ENCODE measurements at places on chromosomes 6 and 20.

- no peaks in the 10 kb centered on the region for H3K36me3 ChIP-seq
- H3K27me3 ChIP-seq: no peaks in the 10 kb centered on the region
- no peak for ATAC-seq
Measured at GRCh38 chr20:8545212-8545611, 413.1 kb downstream of the PLCB1 start.

- no peaks in the 10 kb centered on the region for H3K36me3 ChIP-seq
- no peak overlapping the region for H3K27ac ChIP-seq
- H3K4me1 ChIP-seq: no peaks in the 10 kb centered on the region
- no peak for ATAC-seq
- H3K27me3 ChIP-seq: no peaks in the 10 kb centered on the region
Measured at GRCh38 chr20:11387189-11387754, 530.4 kb upstream of the BTBD3 start.

GRCh38 chr6:6680526-6680925, 92.0 kb downstream of the LY86 start:
- H3K36me3 ChIP-seq: no peaks in the 10 kb centered on the region
- H3K27ac ChIP-seq: no peak overlapping the region
- H3K4me3 ChIP-seq: no peak overlapping the region
- no peak for ATAC-seq
- peaks cover 21% of the 10 kb centered on the region for H3K4me1 ChIP-seq
- H3K27me3 ChIP-seq: no peaks in the 10 kb centered on the region

GRCh38 chr6:104540743-104541142, 319.0 kb downstream of the HACE1 start:
- no peak for ATAC-seq
- no peaks in the 10 kb centered on the region for H3K36me3 ChIP-seq
- H3K27ac ChIP-seq: no peak overlapping the region
- H3K27me3 ChIP-seq: no peaks in the 10 kb centered on the region
- H3K4me3 ChIP-seq: no peak overlapping the region

- H3K4me1 ChIP-seq: no peaks in the 10 kb centered on the region
- no peak overlapping the region for H3K4me3 ChIP-seq
- H3K27me3 ChIP-seq: no peaks in the 10 kb centered on the region
- ATAC-seq: no peak
Measured at GRCh38 chr6:148548749-148549140, 198.1 kb upstream of the UST start.

GRCh38 chr6:35057449-35058357, 83.4 kb downstream of the TCP11 start:
- H3K27me3 ChIP-seq: no peaks in the 10 kb centered on the region
- H3K4me3 ChIP-seq: no peak overlapping the region
- peaks cover 13% of the 10 kb centered on the region for H3K4me1 ChIP-seq
- H3K36me3 ChIP-seq: peaks cover 27% of the 10 kb centered on the region
- no peak for ATAC-seq

DNA sequence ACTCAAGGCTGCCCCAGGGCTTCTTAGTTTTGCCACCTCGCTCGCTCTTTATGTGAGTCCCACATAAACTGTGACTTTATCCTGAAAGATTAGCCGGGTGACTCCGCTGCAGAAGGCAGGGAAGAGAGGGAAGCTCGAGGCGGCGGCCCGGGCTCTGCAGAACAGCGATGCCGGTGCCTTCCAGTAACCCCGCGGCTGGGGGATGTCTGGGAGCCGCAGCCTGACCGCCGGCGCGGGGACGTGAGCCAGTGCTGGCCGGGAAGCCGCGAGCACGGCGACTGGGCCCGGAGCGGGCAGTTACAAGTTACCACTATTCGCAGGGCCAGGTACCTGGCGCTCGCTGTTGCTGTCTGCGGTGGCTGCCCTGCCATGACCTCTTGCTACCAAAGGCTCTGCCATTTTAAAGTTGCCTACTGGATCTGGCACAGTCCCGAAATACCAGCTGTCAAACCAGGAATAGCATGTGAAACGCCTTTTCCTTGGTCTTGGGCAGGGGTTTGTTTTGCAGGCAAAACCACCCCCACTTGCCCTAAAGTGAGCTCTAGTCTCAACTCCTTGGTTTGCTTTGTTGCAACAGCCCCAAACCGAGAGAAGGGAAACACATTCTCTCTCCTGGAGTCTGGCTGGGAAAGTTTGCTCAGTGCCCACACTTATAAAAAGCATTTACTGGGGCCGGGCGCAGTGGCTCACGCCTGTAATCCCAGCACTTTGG, 124.0 kb upstream of the SLC2A12 start:
- H3K4me3 ChIP-seq: peak overlapping the region; percentile 90
- peaks cover 1% of the 10 kb centered on the region for H3K36me3 ChIP-seq
- H3K27ac ChIP-seq: peak overlapping the region; percentile 75
- no peak for ATAC-seq
- H3K4me1 ChIP-seq: peaks cover 48% of the 10 kb centered on the region

- no peak overlapping the region for H3K4me3 ChIP-seq
- ATAC-seq: no peak
- H3K36me3 ChIP-seq: no peaks in the 10 kb centered on the region
- no peak overlapping the region for H3K27ac ChIP-seq
Measured at GRCh38 chr6:132188556-132189264, 212.6 kb downstream of the MOXD1 start.

GRCh38 chr20:16864963-16865362, 116.8 kb downstream of the OTOR start:
- no peaks in the 10 kb centered on the region for H3K36me3 ChIP-seq
- no peak for ATAC-seq
- no peak overlapping the region for H3K4me3 ChIP-seq
- no peaks in the 10 kb centered on the region for H3K27me3 ChIP-seq

DNA sequence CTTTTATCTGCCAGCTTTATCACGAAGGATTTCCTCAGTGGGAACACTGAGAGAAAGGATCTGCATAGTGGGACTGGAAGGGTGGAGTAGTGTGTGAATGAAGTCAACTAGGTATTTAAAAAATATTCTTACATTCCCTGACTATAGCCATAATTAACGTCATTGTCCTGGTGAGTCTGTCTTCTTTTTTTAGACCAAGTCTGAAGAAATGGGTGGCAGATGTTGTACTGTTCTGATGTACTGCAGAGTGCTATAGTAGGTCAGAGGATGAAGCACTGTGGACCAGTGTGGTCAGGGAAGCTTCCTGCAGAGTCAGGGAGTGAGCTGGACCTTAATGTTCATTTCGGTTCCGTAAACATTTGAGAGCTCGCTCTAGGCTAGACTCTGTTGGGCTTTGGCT, 11.9 kb downstream of the TULP4 start:
- H3K4me1 ChIP-seq: peaks cover 89% of the 10 kb centered on the region
- ATAC-seq: no peak
- no peaks in the 10 kb centered on the region for H3K27me3 ChIP-seq
- H3K4me3 ChIP-seq: no peak overlapping the region

DNA sequence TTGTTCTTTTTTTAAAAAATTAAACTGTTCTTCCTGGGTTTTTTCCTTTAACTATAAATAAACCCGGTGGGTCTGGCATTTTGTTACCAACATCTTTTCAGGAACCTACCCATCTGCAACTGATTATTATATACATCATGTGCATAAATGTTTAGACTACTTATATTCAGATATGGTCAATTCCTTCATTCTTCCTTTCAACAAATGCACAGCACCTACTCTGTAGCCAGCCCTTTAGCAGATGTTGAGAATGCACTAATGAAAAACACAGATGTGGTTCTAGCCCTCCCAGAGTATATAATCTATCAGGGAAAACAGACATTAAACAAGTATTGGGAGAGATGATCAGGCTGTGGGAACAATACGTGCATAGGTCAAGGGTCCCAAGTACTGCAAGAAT, 237.1 kb downstream of the UST start:
- H3K36me3 ChIP-seq: peaks cover 37% of the 10 kb centered on the region
- H3K27me3 ChIP-seq: no peaks in the 10 kb centered on the region
- ATAC-seq: no peak
- H3K4me1 ChIP-seq: peaks cover 26% of the 10 kb centered on the region
- no peak overlapping the region for H3K4me3 ChIP-seq

DNA sequence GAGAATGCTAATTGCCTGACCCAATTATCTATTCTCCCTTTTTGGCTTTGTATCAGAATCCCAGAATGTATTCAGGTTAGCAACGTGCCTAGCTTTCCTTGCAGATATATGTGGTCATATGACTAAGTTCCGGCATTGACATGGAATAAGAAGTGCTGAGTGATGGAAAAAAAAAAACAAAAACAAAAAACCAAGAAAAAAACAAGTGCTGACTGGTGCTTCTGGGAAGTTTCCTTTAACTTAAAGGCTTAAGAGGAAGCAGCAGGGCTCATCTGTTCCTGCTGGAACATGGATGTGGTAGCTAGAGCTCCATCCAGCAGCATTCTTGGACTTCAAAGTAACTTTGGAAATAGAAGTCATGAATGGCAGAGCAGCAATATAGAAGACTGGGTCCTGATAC, 10.4 kb upstream of the RPF2 start:
- no peak overlapping the region for H3K4me3 ChIP-seq
- peaks cover 21% of the 10 kb centered on the region for H3K36me3 ChIP-seq
- no peaks in the 10 kb centered on the region for H3K4me1 ChIP-seq
- no peaks in the 10 kb centered on the region for H3K27me3 ChIP-seq

GRCh38 chr6:31737991-31738979, 1.5 kb upstream of the MSH5 start:
- peaks cover 62% of the 10 kb centered on the region for H3K4me1 ChIP-seq
- H3K36me3 ChIP-seq: peaks cover 33% of the 10 kb centered on the region
- peak overlapping the region; percentile 90 for H3K27ac ChIP-seq
- H3K4me3 ChIP-seq: peak overlapping the region; percentile 95
- peak; percentile 37 for ATAC-seq
- H3K27me3 ChIP-seq: no peaks in the 10 kb centered on the region

- no peaks in the 10 kb centered on the region for H3K36me3 ChIP-seq
- ATAC-seq: no peak
- H3K4me3 ChIP-seq: no peak overlapping the region
- no peaks in the 10 kb centered on the region for H3K4me1 ChIP-seq
Measured at GRCh38 chr20:6339176-6339575, 216.3 kb upstream of the FERMT1 start.

GRCh38 chr20:35296101-35296554, 3.9 kb upstream of the FAM83C start:
- H3K36me3 ChIP-seq: no peaks in the 10 kb centered on the region
- H3K4me1 ChIP-seq: no peaks in the 10 kb centered on the region
- peaks cover 40% of the 10 kb centered on the region for H3K27me3 ChIP-seq
- no peak overlapping the region for H3K27ac ChIP-seq
- ATAC-seq: no peak
- no peak overlapping the region for H3K4me3 ChIP-seq

- H3K4me1 ChIP-seq: no peaks in the 10 kb centered on the region
- peaks cover 30% of the 10 kb centered on the region for H3K27me3 ChIP-seq
- no peak for ATAC-seq
- H3K4me3 ChIP-seq: no peak overlapping the region
Measured at GRCh38 chr6:145587334-145587733, 148.0 kb downstream of the EPM2A start.

DNA sequence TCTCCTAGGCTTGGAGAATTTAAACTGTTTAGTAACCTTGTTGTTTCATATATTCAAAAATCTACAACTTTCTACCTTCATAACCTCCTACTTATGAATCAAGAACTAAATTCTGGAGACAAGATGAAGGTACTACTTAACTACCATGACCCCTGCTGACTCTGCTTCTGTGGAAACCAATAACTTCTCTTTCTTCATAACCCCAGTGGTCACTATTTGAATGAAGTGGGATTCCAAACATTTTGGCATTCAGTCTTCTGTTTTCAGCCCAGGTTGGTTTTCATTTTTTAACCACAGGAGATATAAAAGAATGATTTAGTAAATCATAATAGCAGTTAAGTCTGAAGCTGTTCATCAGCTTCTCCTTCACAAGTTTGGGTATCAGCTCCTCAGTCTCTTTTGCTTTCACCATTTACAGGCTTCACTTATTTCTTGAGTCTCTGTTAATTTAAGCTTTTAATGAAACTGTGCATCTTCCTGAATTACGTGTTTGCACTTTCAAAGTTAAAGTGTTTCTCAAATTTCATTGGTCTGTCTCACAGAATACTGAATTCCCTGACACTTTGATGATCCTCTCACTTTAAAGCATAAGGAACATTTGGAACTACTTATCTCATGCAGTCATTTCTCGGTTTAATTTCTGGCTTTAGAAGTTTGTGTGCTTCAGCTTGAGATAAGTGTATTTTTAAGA, 9.5 kb downstream of the SENP6 start:
- peaks cover 82% of the 10 kb centered on the region for H3K4me1 ChIP-seq
- no peaks in the 10 kb centered on the region for H3K27me3 ChIP-seq
- ATAC-seq: no peak
- no peaks in the 10 kb centered on the region for H3K36me3 ChIP-seq
- H3K27ac ChIP-seq: peak overlapping the region; percentile 81

- no peak overlapping the region for H3K4me3 ChIP-seq
- no peak overlapping the region for H3K27ac ChIP-seq
Measured at GRCh38 chr20:57899554-57899953, 189.7 kb upstream of the PMEPA1 start.

- H3K27ac ChIP-seq: no peak overlapping the region
- H3K36me3 ChIP-seq: no peaks in the 10 kb centered on the region
- ATAC-seq: peak; percentile 47
- H3K4me3 ChIP-seq: no peak overlapping the region
- H3K4me1 ChIP-seq: no peaks in the 10 kb centered on the region
- no peaks in the 10 kb centered on the region for H3K27me3 ChIP-seq
Measured at GRCh38 chr6:75874224-75874623, 125.2 kb downstream of the MYO6 start.

GRCh38 chr20:32218156-32218900, 10.6 kb downstream of the POFUT1 start:
- no peak for ATAC-seq
- H3K27me3 ChIP-seq: no peaks in the 10 kb centered on the region
- no peak overlapping the region for H3K27ac ChIP-seq
- H3K36me3 ChIP-seq: peaks cover 57% of the 10 kb centered on the region
- no peaks in the 10 kb centered on the region for H3K4me1 ChIP-seq

- H3K36me3 ChIP-seq: peaks cover 6% of the 10 kb centered on the region
- H3K27ac ChIP-seq: no peak overlapping the region
- no peak overlapping the region for H3K4me3 ChIP-seq
- ATAC-seq: no peak
Measured at GRCh38 chr6:2038092-2038491, 207.3 kb downstream of the GMDS start.

GRCh38 chr6:139325686-139326085, 33.9 kb upstream of the TXLNB start:
- peak overlapping the region; percentile 20 for H3K4me3 ChIP-seq
- ATAC-seq: no peak
- no peaks in the 10 kb centered on the region for H3K36me3 ChIP-seq
- peak overlapping the region; percentile 6 for H3K27ac ChIP-seq
- no peaks in the 10 kb centered on the region for H3K27me3 ChIP-seq
- peaks cover 50% of the 10 kb centered on the region for H3K4me1 ChIP-seq

All from stimulated activated memory B cell treated with anti-CD40 and anti-IgM and Interleukin-4, amounts not matched to agents 10 μg/mL and 1 μg/mL and 100 μg/mL, for 72 hours (primary cell).